ENCODE measurements at places on chromosomes 5 and 9. TPM values are rescaled to one million over a fixed set of nuclear protein-coding genes. Genes with fewer than 3 reads are reported as not detected.

DNA sequence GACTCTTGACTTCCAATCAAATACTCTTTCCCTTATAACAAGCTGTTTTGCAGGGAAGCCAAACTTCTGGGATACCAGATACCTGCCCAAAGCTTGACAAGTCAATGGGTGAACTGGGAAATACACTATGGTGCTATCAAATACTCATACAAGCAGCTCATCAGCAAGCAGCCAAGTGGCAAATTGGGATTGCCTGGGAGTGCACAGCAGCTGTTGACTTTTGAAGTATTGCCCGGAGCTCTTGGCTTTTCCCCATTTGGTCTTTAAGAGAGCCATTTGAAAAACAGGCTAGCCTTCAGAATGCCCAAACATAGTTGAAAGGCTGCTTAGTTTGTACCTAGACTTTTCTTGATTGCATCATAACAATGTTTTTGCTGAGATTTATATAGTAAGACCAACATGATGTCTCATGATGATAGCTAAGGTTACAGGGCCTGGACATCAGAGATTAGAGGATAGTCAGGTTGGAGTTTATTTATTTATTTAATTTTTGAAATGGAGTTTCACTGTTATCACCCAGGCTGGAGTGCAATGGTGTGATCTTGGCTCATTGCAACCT lies 210.1 kb upstream of the ZNF608 start:
- DNase-seq = no peak

DNA sequence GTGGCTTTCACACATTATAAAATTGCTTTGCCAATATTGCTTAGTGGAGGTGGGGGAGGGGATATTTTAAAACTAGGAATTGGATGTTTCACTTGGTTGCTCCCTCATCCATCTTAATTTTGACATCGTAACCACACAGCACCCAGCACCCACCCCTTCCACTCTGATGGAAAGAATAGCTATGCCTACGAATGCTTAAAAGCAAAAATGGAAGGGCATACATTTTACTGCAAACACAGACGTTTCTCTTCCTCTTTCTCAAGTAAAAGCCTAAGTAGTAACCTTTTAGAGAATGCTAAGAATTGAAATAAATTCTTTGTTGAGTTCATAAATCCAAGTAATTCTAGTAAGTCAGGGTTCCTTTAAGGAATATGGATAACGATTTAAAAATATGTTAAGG lies 69.9 kb downstream of the JAKMIP2 start:
- no peak for DNase-seq

Gene CCNJL
- total RNA-seq = 5.0 TPM

Gene FGFR4
- total RNA-seq = 1.1 TPM

DNA sequence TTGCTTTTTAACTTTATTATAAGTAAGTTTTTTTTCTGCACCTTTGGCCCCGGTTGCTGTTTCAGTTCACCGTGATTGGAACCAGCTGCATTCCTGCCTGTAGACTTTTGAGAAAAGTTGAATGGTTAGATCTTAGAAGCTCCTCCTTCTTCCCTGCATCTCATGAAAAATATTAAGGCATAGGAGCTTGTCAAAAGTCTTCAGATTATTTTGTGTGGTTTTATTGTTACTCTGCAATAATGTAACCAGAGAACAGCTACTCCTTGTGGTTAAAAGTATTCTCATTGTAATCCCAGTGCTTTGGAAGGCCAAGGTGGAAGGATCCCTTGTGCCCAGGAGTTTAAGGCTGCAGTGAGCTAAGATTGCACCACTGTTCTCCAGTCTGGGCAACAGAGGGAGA lies 3.3 kb upstream of the SLC2A8 start:
- no peak for DNase-seq

DNA sequence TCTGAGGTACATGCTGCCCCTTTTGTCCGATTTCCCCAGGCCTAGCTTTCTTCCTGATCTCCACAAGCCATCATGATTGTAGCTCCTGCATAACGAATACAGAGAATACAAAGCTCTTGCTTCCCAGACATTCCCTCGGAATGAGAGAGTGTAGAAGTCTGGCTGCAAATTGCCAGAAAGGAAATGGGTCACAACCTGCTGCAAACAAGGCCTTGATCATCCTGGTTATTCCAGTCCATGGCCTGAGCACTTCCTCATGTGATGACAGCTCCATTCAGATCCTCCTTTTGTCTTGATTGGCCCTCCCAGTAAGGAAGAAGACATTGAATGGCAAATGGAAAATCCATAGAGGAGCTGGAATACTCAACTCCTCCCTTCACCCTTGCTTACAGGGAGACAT lies 136.0 kb upstream of the ADRA1B start:
- no peak for DNase-seq

GRCh38 chr9:112970939-112971338 lies 41.1 kb downstream of the ZNF883 start:
- DNase-seq = no peak

Gene PCDHGA9
- total RNA-seq = 10.9 TPM

DNA sequence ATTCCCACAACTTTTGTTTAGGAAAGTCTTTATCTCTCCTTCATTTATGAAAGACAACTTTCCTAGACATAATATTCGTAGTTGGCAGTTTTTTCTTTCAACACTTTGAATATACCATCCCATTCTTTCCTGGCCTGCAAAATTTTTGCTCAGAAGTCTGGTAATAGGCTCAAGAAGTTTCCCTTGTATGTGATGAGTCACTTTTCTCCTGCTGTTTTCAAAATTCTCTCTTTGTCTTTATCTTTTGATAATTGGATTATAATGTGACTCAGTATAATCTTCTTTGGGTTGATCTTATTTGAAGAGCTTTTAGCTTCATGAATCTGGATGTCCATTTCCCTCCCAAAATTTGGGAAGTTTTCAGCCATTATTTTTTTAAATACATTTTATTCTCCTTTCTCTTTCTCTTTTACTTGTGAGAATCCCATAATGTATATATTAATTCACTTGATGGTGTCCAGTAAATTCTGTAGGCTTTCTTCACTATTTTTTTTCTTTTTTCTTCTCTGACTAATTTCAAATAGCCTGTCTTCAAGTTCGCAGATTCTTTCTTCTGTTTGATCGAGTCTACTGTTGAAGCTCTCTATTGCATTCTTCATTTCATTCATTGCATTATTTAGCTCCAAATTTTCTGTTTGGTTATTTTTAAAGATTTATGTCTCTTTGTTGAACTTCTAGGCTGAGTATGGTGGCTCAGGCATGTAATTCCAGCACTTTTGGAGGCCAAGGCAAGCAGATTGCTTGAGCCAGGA lies 37.3 kb upstream of the CKS2 start:
- no peak for DNase-seq

Gene FAM151B
- total RNA-seq = 9.3 TPM

Gene FOXD4
- total RNA-seq = 0.99 TPM

- no peak for DNase-seq
Measured at GRCh38 chr5:163826201-163826600, 320.8 kb downstream of the MAT2B start.

All from spinal cord (tissue), 10 donors.